ENCODE measurements at places on chromosomes 13 and 19.

GRCh38 chr13:52010890-52011631, at the start of gene ATP7B:
TSS of gene ATP7B (minus strand) at chr13:52011450. CDS start at chr13:52011337, 113 bp downstream.
- DNase-seq, result no peak

GRCh38 chr19:15635016-15635805, 5.5 kb upstream of the CYP4F3 start:
- DNase-seq, result no peak

DNA sequence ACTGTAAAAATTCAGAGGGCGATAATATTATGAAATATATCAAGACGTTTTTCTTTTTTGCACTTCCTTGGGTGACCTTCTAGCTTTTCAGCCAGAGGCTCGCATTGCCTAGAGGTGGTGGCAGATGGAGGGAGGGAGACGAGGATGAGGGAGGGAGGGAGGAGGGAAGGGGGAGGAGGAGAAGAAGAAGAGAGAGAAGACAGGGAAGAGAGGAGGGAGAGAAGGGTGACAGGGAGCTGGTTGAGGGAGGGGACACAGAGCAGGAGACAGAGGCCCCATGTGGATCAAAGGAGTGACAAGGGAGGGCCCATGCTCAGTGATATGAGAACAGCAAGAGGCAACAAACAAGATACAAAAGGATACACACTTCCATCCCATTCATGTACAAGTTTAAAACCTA, 8.0 kb upstream of the KCTD15 start:
- DNase-seq, result no peak

- no peak for DNase-seq
Observed at GRCh38 chr13:44583137-44583536, 7.0 kb upstream of the TSC22D1 start.

- no peak for DNase-seq
Observed at GRCh38 chr19:29771708-29772414, 39.9 kb upstream of the CCNE1 start.

Data from vagina (tissue), 2 donors.